ENCODE measurements at places on chromosomes 16 and 17.

- DNase-seq, result no peak
These were observed 42.8 kb downstream of the METRNL start for GRCh38 chr17:83121921-83122820.

GRCh38 chr17:35666967-35667532 lies 64.4 kb upstream of the RASL10B start:
- no peak for DNase-seq

- no peak for DNase-seq
These were observed 6.3 kb downstream of the LMF1 start for GRCh38 chr16:964356-965035.

GRCh38 chr16:69890114-69890891 lies 60.8 kb upstream of the CLEC18A start:
- DNase-seq, result no peak

GRCh38 chr17:4743216-4743615 lies 3.5 kb upstream of the CXCL16 start:
- no peak for DNase-seq

- DNase-seq, result no peak
These were observed 897 bp downstream of the TP53I13 start for GRCh38 chr17:29569245-29569950.

GRCh38 chr16:56603589-56603988 lies 4.8 kb upstream of the MT2A start:
- no peak for DNase-seq

DNA sequence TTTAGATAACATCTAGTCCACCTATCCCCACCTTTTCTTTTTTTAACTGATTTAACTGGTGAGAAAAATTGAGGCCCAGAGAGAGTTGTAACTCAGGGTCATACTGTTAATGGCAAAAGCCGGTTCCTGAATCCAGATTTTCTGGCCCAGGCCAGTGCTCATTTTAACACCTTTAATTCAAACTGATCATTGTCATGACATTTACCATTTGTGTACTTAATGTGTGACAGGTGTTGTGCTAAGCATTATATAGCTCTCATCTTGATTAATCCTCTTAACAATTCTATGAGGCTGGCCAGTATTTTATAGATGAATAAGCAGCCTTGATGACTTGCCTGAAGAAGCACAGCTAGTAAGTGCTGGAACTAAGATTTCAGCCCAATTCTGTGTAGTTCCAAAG lies 14.4 kb downstream of the RHOT1 start:
- DNase-seq, result no peak

- DNase-seq, result no peak
These were observed 23.1 kb downstream of the PIPOX start for GRCh38 chr17:29066047-29066446.

DNA sequence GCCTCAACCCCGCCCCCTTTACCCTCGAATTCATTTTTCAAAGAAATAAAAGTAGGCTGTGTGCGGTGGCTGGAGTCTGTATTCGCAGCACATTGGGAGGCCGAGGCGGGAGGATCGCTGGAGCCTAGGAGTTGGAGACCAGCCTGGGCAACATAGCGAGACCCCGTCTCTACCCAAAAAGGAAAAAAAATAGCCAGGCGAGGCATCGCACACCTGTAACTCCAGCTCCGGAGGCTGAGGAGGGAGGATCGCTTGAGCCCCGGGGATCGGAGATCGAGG lies 671 bp upstream of the TOP2A start:
- DNase-seq, result no peak

DNA sequence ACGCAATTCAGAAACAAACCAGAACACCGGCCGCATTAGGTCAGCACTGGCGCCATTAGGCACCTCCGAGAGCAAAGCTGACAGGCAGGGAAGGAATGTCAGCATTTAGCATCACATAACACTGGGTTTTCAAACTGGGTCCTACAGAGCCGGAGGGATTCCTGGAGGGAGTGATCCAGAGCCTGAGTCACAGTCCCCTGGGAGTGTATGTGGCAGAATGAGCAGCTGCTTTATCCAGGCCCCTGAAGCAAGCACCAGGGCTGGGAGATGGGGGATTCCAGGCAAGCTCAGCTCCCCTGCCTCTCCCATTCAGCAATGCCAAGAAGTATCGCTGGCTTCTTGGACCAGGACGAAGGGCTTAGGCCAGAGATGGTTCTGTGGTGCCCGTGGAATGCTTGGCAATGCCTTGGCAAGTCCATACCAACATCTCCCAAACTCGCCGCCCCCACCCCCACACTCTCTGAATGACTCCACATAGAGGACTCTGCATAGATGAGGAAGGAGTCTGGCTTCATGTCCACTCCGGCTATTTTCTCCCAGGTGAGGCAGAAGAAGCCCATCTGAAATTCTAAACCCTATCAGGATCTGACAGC lies 20.4 kb downstream of the GAS7 start:
- no peak for DNase-seq

- no peak for DNase-seq
These were observed 15.2 kb downstream of the CHRNB1 start for GRCh38 chr17:7459961-7460545.

DNA sequence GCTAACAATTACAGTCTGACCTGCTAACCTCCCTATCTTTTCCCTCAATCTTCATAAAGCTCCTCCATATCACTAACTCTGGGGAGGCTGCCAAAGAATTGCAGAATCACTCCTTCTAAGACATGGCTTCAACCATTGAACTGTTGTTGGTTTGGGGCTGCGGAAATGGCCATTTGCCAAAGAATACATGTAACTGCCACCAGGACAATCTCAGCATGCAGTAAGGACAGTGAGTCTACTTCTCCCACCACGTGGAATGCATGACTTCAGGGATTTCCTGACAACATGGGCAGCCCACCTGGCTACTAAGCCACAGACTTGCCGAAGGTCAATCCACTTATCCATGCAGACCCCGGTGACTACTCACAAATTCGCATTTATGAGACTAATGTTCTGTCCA lies 104.3 kb upstream of the NUDT7 start:
- DNase-seq, result no peak

DNA sequence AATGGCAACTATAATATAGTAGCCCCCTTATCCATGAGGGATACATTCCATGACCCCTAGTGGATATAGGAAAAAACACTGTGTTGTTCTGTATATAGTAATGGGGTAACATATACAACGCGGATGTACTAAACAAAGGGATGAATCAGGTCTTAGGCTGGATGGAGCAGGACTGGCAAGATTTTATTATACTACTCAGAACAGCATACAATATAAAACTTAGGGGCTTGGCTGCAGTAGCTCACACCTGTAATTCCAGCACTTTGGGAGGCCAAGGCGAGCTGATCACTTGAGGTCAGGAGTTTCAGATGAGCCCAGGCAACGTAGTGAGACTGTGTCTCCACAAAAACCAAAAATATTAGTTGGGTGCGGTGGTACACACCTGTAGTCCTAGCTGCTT lies 26.8 kb downstream of the VMP1 start:
- no peak for DNase-seq

- no peak for DNase-seq
These were observed 30.2 kb downstream of the CACNG5 start for GRCh38 chr17:66865151-66865550.

GRCh38 chr16:27113341-27113841 lies 46.7 kb downstream of the C16orf82 start:
- no peak for DNase-seq

GRCh38 chr17:75673487-75673886 lies 6.3 kb downstream of the SAP30BP start:
- no peak for DNase-seq

- no peak for DNase-seq
These were observed 52.1 kb downstream of the CUEDC1 start for GRCh38 chr17:57902800-57903759.

GRCh38 chr17:34146440-34147043 lies 108.5 kb upstream of the CCL2 start:
- peak; percentile 7 for DNase-seq

GRCh38 chr16:12876778-12877177 lies 24.6 kb upstream of the SHISA9 start:
- DNase-seq, result no peak

DNA sequence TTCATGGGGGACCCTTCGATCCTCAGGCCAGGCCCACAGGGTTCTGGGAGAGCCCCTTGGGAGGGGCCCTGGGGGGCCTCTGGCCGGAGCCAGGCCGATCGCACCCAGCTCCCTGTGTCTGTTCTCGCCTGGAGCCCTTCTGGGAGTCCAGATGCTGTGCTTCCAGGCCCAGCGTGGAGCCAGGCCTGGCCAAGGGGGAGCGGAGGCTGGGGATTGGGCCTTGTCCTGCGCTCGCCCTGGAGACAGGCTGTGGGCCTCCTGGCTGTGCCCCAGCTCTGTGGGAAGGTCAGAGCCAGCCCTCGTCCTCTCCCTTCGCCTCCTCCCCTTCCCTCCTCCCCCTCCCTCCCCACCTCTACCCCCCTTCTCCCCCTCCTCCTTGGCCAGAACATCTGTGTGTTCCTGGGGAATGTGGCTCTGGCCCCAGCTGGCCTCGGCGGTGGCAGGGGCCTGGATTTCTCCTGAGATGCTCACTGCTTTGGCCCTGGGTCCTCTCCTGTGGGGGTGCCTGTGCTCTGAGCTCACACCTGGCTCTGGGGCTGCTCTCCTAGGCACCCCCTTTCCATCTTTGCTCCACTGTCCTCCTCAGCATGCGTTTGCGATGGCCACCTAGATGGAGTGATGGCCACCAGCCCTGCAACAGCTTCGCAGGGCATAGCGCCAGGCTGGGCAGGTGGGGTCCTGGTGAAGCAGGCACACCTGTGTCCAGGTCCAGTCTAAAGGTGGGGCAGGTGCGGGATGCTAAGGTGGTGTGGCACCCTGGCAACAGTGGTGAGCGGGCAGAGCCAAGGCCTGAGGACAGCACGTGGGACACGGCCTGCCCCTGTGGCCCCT lies 90.6 kb upstream of the CIBAR2 start:
- no peak for DNase-seq

DNA sequence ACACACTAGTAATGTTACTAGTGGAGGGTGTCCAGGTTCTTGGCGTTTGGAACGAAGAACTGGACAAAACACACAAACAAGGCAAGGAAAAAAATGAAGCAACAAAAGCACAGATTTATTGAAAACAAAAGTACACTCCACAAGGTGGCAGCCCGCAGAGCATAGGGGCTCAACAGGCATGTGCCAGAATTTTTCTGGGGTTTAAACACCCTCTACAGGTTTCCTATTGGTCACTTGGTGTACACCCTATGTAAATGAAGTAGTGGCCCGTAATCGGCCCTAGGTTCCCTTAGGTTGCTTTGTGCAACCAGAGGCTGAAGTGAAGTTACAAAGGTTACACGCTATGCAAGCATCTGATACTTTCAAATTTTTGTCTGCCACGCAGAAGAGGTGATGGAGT lies 8.1 kb downstream of the OR2C1 start:
- no peak for DNase-seq

DNA sequence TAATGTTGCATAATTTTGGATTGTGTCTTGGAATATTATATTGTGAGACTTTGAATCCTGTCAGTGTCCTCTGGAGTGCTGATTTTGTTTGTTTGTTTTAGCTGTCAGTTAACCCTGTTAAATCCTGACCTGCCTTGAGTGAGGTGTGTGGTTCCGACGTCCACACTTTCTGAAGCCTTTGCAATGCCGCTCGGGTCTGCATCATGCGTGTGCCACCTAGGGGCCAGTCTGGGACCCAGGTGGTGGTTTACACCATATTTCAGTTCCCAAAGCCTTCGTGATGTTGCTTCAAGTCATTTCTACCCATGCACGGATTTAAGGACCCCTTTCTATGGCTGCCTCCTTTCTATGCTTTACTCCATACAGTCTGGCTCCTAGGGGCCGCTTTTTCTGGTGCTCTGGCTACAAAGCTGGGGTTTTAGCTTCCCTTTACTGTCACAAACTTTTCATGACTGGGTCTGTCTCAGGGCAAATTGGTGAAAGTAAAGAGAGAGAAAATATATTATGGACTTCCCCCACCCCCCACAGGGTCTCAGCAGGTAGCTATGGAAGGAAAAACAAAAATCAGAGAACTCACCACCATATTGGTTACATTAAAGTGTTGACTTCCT lies 11.4 kb upstream of the OR4D1 start:
- DNase-seq, result no peak
